ENCODE measurements at places on chromosomes 6 and 20. TPM values are rescaled to one million over a fixed set of nuclear protein-coding genes. Genes with fewer than 3 reads are reported as not detected.

ZC2HC1B gene
- 0.36 TPM for total RNA-seq

RANBP9 gene
- total RNA-seq, result 38.3 TPM

TINAG gene
- total RNA-seq, result 0.72 TPM

CST7 gene
- total RNA-seq, result 5.4 TPM

ROMO1 gene
- 282 TPM for total RNA-seq

CDC5L gene
- total RNA-seq, result 23.6 TPM

C6orf163 gene
- 0.10 TPM for total RNA-seq

CPXM1 gene
- total RNA-seq, result not detected

SLC17A3 gene
- total RNA-seq, result not detected

MATN4 gene
- not detected for total RNA-seq

CFAP206 gene
- total RNA-seq, result not detected

JPH2 gene
- 263 TPM for total RNA-seq

CRISP2 gene
- total RNA-seq, result not detected

CLPSL2 gene
- total RNA-seq, result not detected

PPP1R16B gene
- not detected for total RNA-seq

TNFRSF6B gene
- total RNA-seq, result 5.2 TPM

LINC00237 gene
- total RNA-seq, result not detected

HLA-G gene
- total RNA-seq, result not detected

HLA-DRA gene
- 0.47 TPM for total RNA-seq

PI16 gene
- not detected for total RNA-seq

VGLL2 gene
- total RNA-seq, result 24.4 TPM

ME1 gene
- total RNA-seq, result 31.3 TPM

SMPDL3A gene
- 13.6 TPM for total RNA-seq

LRRN4 gene
- not detected for total RNA-seq

HS3ST5 gene
- 0.62 TPM for total RNA-seq

MEI4 gene
- not detected for total RNA-seq

SPTLC3 gene
- 9.0 TPM for total RNA-seq

EGFL8 gene
- 1.4 TPM for total RNA-seq

LY86 gene
- total RNA-seq, result not detected

GSTA3 gene
- not detected for total RNA-seq

KCNK5 gene
- total RNA-seq, result not detected

TRIM10 gene
- not detected for total RNA-seq

OR2W1 gene
- not detected for total RNA-seq

TFAP2A gene
- total RNA-seq, result 0.59 TPM

SMOC2 gene
- not detected for total RNA-seq

TCF19 gene
- total RNA-seq, result 4.0 TPM

KHDC1L gene
- not detected for total RNA-seq

AIF1 gene
- total RNA-seq, result not detected

PROKR2 gene
- not detected for total RNA-seq

FUT9 gene
- total RNA-seq, result not detected

RNF182 gene
- total RNA-seq, result 8.1 TPM

COL9A3 gene
- total RNA-seq, result not detected

Data from myocyte (in vitro differentiated cells).